ENCODE measurements at places on chromosomes 5 and 9. TPM values are rescaled to one million over a fixed set of nuclear protein-coding genes. Genes with fewer than 3 reads are reported as not detected.

- DNase-seq = no peak
Measured at GRCh38 chr5:62627121-62627520, 48.5 kb downstream of the LRRC70 start.

- no peak for DNase-seq
Measured at GRCh38 chr5:136780518-136780917, 415.2 kb upstream of the TRPC7 start.

Gene UGCG
- total RNA-seq = 147 TPM

- peak; percentile 59 for DNase-seq
Measured at GRCh38 chr9:99162759-99163364, 57.9 kb downstream of the TGFBR1 start.

Gene DIAPH1
- 34.0 TPM for total RNA-seq

DNA sequence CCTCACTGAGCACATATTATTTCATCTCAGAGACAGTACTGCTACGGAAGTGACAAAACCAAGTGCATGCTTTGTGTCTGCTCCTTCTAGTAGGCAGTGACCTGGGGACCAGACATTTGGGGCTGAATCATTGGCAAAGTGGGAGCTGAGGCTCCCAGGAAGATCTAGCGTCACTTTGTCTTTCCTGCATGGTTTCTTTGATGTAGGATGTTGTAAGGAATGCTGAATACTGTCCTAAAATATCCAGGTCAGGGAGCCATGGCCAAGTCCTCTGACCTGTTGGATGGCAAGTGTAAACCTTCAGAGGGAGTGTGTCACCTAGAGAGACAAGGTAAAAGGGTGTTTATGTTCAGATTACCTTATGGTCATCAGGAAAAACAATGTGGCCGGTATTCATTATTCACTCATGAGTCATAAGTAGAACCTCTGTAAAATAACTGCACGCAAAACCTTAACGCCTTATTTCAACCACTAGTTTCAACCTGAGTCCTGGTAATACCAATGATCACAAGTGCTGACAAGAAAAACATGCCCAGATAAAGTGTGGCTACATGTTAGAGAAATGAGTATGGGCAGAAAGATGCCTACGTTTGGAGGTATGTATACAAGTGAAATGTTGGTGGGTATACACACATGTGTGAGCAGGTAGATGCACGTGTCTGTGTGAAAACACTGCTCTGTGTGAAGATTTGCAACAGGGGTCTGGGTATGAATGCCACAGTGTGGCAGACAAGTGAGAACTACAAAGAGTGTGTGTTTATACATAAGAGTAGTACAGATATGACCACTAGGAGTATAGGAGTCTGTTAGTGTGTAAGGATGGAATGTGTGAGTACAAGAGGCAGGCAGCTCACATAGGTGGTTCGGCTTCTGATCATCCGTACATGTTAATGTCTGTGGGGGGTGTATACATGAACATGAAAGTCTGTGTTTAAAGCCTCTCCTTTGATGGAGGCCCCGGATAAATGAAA, 263.9 kb downstream of the SPOCK1 start:
- DNase-seq = no peak

Gene CIZ1
- 13.7 TPM for total RNA-seq

DNA sequence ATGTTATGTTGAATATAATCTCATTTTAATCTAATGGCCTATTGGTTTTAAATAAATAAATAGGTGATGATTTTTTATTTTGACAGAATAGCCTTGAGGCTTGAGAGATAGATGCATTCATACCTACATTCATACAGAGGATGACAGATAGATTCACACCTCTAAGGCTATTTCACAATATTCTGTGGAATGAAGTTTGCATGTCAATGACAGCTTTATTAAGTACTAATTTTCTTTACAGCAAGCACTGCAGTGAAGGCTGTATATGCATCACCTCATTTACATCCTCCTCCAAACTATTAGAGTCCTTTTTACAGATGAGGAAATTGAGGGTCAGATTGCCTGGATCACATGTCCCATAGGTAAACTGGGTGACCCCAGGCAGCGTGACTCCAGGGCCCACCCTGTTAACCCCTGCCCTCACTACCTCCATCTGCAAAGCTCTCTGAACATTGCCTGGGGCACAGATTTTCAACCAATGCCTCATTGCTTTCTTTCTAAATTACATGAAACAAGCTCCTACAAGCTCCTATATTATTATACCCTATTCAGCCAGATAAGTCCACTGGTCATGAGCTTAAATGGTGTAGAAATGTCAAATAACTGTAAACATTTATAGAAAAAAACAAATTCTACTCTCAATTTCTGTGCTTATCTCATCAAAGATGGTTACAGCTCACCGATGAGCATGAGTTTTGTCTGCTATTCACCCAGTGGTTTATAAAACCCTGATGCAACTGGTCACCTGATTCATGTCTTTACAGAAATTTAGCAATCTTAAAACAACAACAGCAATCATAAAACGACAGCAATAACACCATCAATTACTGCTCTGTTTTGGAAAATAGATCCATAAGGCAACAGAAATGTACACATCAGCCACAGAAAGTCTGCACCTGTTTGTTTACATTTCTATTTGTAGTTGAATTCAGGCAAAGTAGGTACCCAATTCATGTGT, 338.0 kb downstream of the NSG2 start:
- no peak for DNase-seq

DNA sequence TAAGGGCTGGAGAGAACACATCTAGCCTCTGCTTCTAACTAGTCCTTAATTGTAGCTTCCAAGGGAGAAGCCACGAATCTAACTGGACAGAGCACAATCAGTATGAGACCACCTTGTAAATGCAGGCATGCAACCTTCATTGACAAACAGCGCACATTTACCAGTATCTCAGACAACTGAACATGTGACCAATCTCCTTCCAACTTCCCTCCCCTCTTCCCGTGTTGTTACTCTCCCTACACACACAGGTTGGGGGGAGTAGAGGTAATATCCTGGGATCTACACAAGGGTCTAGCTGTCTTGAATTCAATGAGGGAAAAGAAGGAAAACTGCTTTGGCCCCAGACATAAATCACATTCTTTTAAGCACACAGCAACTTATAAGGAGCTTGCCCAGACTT, 77.6 kb downstream of the LIFR start:
- DNase-seq = no peak

GRCh38 chr9:4077499-4078102, 222.3 kb downstream of the GLIS3 start:
- DNase-seq = peak; percentile 81

DNA sequence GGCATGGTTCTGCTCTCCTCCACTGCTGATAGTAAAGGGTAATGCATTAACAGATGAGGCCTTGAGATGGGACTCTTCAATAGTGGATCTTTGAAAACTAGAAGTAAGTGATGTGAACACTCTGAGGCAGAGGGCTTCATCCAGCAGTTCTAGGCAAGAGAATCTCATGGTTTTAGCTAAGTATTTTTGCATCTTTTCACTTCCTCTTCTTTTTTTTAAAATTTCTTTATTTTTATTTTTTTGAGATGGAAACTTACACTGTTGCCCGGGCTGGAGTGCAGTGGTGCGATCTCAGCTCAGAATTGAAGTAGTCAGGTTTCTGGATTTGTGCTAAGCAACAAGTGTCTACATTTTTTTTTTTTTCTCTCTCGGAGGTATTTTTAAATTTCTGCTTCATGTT, 101.9 kb downstream of the MTRR start:
- DNase-seq = no peak

Gene RORB
- total RNA-seq = not detected

Gene SLC6A19
- 1.0 TPM for total RNA-seq

DNA sequence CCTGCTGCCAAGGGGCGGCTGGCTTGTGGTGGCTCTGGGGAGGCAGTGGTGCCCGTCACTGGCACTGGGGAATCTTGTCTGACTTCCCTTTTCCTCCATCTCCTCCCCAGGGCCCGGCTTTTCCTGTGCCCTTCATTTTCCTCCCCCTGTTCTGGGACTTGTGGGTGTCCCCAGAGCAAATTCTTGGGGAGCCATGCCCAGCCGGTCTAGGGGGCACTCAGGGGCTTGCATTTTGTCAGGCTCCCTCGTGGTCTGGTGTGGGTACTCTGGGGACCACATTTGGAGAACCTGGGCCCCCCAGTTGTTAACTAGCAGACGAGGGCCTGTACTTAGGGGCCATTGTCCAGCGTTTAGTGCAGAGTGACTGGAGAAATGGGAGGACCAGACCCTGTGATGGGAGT, 105.2 kb upstream of the IER5L start:
- no peak for DNase-seq

Gene LAMC3
- total RNA-seq = 1.8 TPM

Gene DAB2IP
- 30.0 TPM for total RNA-seq

Gene CCDC69
- 3.9 TPM for total RNA-seq

DNA sequence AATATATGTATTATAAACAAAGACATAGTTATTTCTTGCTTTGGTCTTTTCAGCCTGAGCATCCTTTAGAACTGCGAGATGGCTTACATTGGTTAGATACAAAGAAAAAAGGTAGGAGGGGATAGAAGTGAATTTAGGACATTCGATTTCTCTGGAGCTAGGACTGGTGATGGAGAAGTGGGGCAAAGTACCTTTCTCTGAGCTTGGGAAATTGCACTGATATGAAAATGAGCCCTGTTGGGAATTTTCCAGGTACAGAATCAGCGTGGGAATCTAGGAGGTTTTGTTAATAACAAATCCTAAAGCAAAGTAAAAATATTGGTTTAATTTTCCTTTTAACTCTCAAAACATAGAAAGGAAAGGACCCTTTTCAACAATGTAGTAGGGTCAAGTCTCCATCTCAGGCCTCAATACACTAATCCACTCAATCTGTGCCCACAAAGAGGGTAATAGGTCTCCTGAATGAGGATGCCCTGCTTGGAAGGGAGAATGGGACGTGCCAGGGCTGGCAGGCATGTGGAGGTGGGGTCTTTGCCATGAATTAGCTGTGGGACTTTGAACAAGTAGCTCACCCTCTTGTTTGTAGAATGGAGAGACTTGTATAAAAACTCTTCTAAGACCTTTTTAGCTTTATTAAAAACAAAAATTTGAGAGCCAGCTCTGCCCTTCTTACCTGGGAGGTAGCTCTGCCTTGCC, 17.7 kb downstream of the SNX18 start:
- no peak for DNase-seq

Gene SV2C
- total RNA-seq = 0.43 TPM

- DNase-seq = peak; percentile 73
Measured at GRCh38 chr9:129487658-129488483, 133.0 kb downstream of the C9orf50 start.

Gene C9orf50
- not detected for total RNA-seq

DNA sequence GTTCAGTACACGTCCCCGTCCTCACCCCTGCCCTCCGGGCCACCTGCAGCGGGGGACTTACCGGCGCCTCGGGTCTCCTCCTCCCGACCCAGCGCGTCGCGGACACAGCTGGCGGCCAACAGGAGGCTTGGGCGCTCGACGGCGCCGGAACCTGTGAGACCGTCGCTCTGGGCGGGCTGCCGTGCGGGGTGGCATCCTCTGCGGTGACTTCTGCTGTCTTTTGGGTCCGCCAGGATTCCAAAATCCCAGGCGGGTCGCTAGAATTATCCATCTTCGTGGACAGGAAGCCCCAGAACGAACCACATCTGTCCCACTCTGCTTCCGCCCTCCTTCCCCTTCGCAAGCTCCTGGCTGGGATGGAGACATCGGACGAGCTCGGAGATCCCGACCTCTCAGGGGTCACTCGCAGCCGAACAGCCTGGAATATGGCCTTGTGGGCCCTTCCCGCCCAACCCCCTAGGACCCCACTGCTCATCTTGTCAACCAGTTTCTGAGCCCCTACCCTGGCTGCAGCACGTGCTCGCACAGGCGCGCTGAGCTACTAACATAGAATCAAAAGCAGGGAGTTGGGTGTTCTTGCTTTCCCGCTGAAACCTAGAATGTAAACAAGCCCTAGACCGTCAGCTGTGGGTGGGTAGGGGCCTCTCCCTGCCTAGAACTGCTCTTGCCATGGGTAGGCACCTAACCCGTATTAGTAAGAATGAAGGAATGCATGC, 947 bp upstream of the MARCHF3 start:
- DNase-seq = no peak

Gene PCSK5
- total RNA-seq = 5.3 TPM

DNA sequence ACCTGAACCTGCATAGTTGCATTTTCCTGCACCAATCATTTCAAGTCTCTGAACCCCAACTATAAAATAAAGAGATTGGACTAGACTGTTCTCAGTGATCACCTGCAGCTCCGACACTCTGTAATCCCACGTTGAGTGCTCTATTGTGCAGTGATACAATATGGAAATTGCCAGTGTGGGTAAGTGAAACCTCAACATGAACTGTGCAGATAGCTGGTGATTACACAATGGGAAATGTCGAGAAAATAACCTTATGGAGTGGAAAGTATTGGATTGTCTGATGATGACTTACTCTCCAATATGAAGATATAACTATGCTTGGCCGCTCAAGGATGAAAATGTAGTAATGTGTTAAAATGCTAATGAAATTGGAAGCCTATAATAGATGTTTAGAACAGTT, 293.1 kb upstream of the BRINP1 start:
- DNase-seq = no peak

Gene MAPKAP1
- 77.0 TPM for total RNA-seq

GRCh38 chr5:131064669-131065371, 100.2 kb downstream of the HINT1 start:
- no peak for DNase-seq

DNA sequence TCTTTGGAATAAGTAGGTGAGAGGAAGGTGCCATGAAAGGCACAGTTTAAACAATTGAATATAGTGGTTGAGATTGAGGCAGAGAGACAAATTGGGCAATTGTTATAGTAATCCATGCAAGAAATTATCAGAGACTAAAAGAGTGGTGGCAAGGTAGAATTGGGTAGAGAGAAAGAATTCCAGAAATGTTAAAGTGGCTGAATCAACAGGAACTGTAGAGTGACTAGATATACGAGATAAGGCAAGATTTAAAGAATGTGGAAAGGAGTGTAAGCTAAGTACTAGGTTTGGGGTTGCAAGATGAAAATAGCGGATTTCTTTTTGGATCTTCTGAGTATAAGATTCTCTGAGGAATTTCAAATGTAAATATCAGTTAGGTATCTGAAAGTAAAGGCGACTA, 285.2 kb downstream of the DMRTA1 start:
- DNase-seq = no peak

Gene SHOC1
- total RNA-seq = not detected

Gene PCDHGA12
- not detected for total RNA-seq

- no peak for DNase-seq
Measured at GRCh38 chr9:71968541-71969090, 57.2 kb downstream of the C9orf85 start.

- DNase-seq = no peak
Measured at GRCh38 chr5:15502208-15502607, 2.2 kb downstream of the FBXL7 start.

Gene CTNNAL1
- total RNA-seq = 95.8 TPM

- DNase-seq = no peak
Measured at GRCh38 chr5:40093550-40093949, 586.2 kb upstream of the PTGER4 start.

Gene ARID3C
- 1.5 TPM for total RNA-seq

DNA sequence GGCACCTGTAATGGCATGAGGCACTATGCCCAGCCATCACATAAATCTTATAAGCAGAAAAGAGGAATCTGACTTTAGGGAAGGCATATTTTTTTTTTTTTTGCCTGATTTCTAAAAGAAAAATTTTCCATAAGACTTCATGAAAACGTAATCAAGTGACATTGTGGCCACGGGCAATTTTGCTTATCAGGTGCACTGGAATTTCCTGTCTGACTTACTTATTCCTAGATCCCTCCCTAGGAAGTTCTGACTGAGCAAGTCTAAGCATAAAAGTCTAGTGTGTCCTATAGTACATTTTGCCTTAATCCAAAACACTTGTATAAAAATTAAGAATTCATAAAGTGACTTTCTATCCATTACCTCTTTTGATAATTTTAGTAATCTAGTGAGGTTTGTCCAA, 12.5 kb downstream of the C5orf46 start:
- DNase-seq = no peak

- peak; percentile 2 for DNase-seq
Measured at GRCh38 chr5:173472784-173473278, 143.6 kb downstream of the BOD1 start.
